Activated CD4-positive, alpha-beta memory T cell treated with anti-CD3 and anti-CD28 coated beads, Interleukin-2, amount 10 ng/mL, durations not matched to agents 7 days and 5 days (primary cell): ENCODE measurements at places on chromosomes 5 and 9.

- DNase-seq, result no peak
These were observed 41.9 kb downstream of the NACC2 start for GRCh38 chr9:136052991-136053756.

GRCh38 chr9:134263596-134263995 lies 62.7 kb upstream of the RXRA start:
- DNase-seq, result no peak

DNA sequence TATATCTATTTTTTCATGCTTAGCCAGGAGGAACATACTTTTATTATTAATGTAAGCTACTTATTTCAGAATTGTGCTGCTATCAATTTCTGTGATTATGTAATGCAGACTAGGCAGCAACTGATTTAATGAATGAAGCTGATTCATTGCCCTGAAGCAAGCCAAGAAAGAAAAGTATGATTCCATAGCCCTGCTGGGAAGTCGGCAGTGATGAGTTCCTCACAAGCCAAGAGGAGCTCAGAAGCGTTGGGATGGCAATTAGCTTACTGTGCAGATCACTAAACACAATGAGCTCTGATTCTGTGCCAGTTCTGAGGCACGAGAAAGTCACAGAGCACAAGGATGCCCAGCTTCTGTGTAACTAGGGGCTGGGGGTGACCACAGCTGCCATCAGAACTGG lies 254.3 kb upstream of the KLF9 start:
- DNase-seq, result no peak

DNA sequence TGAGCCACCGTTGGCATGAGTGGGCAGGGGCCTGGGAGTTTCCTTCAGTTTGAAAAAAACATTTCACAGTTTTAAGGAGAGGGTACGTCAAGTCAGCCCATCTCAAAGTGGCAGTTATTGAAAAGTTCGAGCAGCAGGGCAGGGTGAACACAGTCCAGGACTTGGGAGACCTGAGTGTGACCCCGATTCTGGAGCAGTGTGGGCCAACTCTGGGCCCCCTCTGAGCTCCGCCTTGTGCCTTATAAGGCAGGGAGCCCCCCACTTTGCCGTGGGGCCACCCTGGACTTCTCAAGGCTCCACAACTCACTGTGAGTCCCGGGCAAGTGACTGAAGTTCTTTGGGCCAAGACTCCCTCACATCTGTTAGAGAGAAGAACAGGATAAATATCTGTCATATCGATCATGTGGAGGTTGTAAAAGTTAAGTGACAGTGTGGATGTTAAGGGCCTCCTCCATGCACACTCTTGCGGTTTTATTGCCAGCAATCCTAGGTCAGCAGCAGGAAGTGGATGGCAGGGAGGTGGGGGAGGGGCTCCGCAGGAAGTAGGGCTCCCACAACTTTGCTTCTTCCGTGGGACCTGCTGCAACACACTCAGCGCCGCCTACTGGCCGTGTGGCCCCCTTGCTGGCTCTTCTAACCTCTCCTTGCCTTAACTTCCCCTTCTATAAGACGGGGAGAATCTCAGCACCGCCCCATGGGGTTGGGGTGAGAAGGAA lies 38.4 kb downstream of the HRH2 start:
- DNase-seq, result peak; percentile 81

- DNase-seq, result no peak
These were observed 228.2 kb downstream of the MAN2A1 start for GRCh38 chr5:109917966-109918365.

DNA sequence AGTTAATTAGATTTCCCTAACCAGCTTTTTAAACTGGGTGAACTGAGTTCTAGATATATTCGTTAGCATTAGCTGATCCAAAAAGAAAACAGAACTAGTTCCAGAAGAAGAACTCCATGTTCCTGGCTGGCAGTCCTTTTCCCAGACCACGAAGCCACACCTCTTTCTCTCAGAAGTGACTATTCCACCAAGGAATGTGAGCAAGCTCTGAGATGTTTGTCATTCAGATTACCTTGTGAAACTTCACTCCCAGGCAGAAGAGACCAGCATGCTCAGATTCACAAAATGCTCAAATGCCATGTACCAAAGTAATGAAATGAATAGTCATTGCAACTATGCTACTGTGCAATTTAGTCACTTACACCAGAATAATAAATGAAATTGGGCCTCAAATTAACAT lies 4.4 kb upstream of the SSBP2 start:
- DNase-seq, result no peak

DNA sequence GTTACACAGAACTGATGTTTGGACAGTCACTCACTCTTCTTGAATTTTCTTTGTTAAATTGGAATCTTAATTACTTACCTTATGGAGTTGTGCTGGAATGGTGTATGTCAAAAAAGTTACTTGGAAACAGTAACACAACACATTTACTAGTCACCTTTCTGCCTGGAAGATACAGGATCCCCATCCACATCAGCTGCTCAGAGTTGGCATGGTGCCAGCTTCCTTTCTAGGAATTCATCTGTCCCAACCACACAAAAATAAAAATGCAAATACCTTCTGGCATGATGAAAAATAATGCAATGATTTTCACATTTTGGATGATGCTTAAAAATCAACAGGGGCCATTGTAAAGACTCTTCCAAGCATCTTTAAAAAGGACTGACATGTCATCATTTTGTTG lies 341.5 kb downstream of the TMEM38B start:
- DNase-seq, result no peak

DNA sequence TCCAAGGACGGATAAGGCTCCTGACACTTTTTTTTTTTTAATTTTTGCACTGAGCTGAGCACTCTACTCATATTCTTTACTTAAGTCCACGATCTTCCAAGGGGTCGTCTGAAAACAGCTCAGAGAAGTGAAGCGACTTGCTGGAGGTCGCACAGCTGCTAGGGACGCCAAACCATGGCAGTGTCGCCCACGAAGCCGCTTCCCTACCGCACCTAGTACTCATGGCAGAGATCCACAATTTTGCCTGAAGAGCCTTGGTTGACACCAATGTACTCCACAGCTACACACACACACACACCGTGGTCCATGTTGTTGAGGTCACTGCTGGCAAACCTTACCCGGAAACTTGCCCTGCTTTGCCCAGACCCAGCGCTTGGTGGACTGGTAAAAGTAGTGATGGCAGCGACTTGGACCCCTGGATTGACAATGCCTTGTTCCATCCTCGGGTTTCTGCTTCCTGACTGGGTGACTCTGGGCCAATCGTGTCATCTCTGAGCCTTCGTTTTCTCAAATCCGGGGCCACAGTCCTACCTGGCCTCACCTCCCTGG lies 521 bp upstream of the SLIT3 start:
- no peak for DNase-seq

DNA sequence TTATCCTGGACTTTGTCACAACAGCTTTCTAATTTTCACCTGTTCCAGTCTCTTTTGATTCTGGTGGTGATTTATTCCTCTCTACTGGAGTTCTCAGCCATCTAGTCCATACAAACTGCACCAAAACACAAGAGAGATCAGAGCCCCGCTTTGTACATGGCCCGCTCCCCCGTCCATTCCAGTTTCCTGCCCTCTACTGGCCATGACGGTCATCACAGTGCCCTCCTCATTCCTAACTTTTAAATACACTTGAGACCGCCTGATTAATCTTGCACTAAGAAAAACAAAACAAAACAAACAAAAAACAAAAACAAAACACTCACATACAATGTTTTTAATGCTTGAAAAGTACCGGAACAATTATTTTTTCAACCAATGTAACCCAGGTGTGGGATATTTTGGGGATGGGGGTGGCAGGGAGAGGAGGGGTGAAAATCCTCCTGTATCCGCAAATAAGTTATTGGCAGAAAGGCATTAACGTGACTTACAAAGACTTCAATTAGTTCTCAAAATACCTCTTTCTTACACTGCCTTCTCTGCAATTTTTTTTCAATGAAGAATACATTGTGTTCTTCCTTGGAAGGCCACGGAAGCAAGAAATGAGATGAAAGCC lies 84.8 kb upstream of the PAM start:
- no peak for DNase-seq
